Fibroblast of skin of left biceps (primary cell): ENCODE measurements at places on chromosomes 6 and 20.

DNA sequence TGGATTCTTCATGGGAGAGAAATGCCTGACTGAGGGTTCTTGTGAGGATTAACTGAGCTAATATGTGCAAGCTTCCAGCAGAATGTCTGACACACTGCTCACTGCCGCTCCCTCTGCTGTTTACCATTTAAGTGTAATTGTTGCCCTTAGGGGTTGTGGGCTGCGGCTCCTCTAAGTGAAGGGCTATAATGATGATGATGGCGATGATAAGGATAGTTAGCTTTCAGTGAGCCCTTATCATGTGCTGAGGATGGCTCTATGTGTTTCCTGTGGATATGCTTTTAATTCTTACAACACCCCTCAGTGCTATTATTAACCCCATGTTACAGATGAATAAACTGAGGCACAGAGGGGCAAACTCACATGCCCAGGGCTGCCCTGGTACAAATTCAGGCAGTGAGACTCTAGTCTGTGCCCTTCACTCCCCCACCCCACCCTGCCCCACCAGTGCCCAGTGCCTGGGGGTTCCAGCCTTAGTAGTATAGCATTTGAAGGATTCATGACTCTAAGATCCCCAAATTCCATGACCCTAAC, 33.4 kb downstream of the TGM2 start:
- no peak for DNase-seq

GRCh38 chr6:146287691-146288369, 255.8 kb upstream of the RAB32 start:
- DNase-seq = peak; percentile 48

DNA sequence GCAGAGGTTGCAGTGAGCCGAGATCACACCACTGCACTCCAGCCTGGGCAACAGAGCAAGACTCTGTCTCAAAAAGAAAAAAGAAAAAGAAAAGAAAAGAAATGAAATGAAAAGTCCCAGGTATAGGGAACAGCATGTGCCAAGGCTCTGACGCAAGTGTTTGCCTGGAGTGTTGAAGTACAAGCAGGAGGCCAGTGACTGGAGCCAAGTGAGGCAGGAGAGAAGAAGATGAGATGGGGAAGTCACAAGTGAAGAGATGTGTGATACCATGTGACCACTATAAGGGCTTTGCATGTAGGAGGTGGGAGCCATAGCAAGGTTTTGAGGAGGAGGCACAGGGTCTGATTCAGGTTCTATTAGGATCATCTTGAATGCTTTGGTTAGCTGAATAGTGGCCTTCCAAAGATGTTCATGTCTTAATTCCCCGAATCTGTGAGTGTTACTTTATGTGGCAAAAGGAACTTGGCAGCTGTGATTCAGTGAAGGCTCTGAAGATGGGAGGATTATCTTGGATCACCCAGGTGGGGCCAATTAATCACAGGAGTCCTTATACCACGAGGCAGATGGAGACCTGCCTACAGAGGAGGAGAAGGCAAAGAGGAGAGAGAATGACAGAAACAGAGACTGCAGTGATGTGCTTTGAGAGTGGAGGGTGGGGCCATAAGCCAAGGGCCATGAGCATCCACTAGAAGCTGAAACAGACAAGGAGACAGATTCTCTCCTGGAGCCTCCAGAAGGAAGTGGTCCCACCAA, 91.1 kb upstream of the PTPN1 start:
- DNase-seq = no peak

- DNase-seq = no peak
These were observed 22.3 kb downstream of the ADTRP start for GRCh38 chr6:11756292-11756691.

GRCh38 chr20:33482581-33482980, 7.3 kb upstream of the CBFA2T2 start:
- no peak for DNase-seq
